ENCODE measurements at places on chromosomes 7 and 10.

GRCh38 chr7:143495851-143496250, 18.2 kb downstream of the TAS2R41 start:
- DNase-seq, result no peak

DNA sequence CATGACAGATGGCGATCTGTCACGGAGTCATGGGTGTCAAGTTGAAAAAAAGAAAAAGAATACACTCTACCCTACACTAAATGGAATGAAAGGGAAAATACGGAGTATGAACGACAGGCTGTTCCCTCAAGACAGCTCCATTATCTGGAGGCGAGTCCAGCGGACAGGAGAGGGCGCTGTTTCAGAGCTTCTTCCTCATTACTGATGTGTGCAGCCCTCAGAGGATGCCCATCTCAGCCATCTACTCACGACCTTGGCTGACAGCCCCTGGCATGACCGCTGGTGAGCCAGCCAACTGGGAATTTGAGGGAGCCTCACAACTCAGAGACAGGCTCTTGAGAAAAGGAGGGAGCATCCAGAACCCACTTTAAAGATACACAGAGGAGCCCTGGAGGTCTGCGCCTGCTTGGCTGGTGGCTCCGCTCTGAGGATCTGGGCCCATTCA, 49.6 kb upstream of the SMNDC1 start:
- peak; percentile 47 for DNase-seq

DNA sequence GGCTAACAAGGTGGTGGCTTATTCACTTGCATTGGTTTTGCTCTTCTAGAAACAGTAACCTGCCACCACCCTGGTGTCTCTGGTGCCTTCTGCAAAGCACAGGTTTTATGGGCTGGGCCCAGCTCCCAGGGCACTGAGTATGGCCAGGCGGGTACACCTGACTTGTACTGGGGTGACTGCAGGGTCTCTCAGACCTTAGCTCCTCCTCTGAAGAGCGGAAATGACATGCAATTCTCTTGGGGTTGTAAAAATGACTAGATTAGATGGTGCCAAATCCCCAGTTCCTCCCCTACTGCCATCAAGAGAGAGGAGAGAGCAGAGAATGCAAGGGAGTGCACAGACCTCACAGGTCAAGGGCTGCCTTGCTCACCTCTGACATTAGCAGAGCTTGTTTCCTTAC, 14.7 kb downstream of the ESYT2 start:
- DNase-seq, result no peak

GRCh38 chr10:50250096-50250854, 1.0 kb downstream of the ASAH2 start:
- no peak for DNase-seq

GRCh38 chr10:26841733-26842317, 18.9 kb downstream of the ABI1 start:
- no peak for DNase-seq

GRCh38 chr7:128666200-128666599, 5.9 kb upstream of the GARIN1A start:
- DNase-seq, result no peak

DNA sequence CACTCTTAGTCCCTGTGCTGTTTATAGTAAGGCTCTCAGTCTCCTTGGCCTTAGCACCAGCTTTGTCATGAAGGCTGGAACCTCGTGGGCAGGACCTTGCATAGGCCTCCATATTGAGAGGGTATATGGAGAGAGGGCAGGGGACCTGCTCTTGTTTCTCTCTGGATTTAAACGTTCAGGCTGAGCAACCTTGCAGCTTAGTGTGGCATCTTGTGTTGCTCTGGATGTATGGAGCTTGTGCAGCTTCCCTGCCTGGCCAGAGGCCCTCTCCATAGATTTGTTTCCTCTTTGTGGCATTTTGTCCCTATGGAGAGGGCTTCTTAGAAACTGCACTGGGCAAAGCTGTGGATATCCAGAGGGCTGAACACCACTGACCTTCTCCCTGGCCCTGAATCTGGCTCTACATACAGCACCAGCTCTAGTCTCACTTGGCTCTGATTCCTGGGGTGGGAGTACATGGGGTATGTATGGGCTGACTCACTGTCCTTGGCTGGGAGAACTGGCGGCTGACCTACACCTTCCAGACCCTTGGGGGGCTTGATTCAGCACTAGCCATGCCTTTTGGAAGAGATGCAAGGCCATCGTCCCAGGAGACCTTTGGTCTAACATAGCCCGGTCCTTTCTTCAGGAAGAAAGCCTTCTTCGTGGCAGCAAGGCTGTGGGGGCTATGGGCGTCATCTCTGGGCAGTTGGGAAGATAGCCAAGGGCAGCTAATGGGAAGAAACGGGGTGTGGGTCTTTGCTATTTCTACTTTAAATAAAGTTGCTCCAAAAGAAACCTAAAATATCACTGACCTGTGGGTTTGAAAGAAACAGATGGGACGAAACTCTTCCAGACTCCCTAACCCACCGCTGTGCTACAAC, 30.5 kb downstream of the ITPRIP start:
- no peak for DNase-seq

GRCh38 chr10:72409167-72409566, 54.4 kb upstream of the DNAJB12 start:
- DNase-seq, result no peak

DNA sequence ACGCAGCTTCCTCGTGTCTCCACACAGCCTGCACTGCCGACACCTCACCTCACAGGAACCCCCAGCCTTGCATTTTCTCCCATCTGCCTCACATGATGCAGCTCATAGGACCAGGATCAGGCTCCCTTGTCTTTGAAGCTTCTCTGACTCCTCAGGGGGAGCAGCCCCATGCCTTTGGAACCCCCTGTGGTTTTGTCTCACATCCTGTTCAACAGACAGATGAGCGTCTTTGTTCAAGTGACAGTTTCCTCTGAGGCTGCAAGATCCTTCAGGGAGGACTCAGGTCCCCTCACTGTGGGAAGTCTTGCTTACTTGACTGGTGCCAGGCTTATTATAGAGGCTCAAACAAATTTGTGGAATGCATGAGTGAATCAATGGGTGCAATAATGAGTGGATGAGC, 667.1 kb downstream of the INHBA start:
- no peak for DNase-seq

GRCh38 chr7:123974326-123974908, 49.4 kb downstream of the SPAM1 start:
- DNase-seq, result no peak

DNA sequence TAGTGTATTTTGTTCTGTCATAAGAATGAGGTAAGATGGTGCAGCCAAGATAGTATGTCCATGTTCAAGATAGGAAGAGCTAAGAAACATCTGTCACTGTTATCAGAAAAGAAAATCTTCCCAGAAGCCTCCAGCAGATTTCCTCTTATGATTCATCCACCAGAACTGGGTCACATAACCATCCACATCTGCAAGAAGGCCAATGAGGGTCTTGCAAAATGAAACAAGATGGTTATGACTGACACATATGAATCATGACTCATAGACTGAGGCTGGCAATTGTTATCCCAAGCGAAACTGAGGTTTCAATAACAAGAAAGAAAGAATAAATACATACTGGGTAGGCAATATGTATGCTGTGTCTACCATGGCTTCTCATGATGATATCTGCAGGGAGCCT, 30.3 kb downstream of the CCNJ start:
- peak; percentile 77 for DNase-seq

GRCh38 chr10:116056445-116057293, 216.3 kb downstream of the GFRA1 start:
- DNase-seq, result no peak

- DNase-seq, result peak; percentile 24
Measured at GRCh38 chr7:98116656-98117461, 10.2 kb downstream of the LMTK2 start.

DNA sequence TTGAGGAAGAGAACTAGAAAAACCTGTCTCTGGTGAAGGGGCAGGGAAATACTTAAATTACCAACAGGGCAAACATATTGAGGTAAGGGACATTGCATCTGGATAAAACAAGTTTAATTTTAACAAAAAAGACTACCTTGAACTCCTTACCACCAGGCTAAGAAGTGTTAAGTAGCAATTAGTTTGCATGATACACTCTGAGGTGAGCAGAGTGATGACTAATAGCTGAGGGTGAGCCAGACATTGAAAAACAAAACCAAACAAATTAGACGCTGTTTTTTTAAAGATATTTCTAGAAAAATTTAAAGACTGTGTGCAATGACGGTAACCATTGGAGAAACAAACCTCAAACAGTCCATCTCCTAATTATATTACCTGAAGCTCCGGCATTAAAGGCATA, 105.9 kb downstream of the ANKRD7 start:
- no peak for DNase-seq

GRCh38 chr10:14605231-14605925, 169.3 kb downstream of the FAM107B start:
- DNase-seq, result peak; percentile 82

DNA sequence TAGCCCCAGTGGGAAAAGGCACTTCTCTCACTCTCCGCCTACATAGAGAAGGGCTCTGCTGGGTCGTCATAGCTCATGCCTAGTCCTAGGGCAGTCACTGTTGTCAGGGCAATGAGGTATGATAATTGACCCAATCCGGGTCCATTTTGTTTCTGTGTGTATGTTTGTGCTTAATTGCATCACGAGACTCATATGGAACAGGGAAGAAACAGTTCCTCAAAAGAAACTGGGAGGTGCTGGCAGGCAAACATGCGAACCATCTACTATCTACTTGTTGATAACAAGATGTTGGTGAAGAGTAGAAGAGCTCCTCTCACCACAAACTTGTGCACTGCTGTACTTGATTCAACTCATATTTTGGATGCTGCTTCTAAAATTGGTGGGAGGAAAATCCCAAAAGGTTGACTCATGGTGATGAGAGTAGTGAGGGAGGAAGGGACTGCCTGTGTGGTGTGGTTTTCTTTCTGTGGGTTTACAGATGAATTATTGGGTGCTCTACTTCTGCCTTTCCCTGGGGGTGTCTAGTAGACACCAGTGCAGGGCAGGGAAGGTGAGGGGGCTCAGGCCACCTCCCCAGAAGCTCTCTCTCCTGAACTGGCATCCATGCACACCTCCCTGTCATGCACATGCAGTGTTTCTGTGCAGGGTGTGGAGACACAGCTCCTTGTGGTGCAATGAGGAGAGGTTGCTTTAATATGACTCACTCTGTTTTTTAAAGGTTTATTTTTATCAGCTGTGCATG, 29.4 kb downstream of the LSMEM1 start:
- DNase-seq, result no peak

DNA sequence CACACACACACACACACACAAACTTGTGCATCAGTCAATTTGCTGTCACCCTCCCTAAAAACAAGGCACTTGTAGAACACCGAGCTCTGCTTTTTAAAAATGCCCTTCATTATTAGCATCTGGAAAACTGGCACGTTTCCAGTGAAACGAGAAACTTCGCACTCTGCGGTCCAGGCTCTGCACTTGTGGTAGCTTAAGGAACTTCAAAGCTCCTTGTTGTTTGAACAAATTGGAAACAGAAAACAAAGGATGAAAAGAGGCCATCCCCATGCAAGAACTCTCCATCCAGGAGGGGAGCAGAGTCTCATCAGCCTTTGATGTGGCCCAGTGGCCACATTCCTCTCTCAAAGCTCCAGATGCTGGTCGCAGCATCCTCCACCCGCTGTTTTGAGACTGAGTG, 105.1 kb downstream of the C10orf90 start:
- DNase-seq, result no peak

GRCh38 chr7:38187794-38188440, 9.9 kb downstream of the STARD3NL start:
- DNase-seq, result no peak

DNA sequence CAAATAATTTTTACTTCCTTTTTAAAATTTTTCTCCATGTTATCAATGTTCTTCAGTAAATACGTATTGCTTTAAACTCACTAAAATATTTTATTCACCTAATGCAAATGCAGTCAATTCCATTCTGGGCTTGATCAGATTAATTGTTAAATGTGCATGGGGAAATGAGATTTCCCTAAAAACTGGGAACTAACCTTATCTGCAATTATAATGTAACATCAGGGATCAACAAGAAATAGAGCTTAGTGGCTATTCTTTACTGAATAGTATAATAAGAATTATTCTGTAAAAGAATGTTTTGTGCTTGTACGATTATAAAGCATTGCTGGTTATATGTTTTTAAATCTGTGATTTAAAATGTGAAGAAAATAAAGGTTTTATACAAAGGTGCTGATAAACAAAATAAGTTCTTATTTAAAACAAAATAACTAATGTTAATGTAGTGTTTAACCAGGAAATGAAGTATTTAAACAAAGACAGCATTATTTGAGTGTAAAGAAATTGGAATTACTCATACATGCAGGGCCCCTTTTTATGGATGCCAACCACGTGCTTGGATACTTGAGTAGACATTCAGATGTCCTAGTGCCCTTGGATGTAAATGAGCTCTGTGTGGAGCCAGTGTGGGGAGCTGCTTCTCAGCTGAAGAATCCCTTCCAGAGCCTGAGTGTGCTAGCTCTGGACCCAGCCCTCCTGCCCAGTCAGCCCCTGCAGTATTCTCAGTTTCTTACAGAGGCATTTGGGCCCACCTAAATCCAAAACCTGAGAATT, 84.2 kb downstream of the REEP3 start:
- no peak for DNase-seq

DNA sequence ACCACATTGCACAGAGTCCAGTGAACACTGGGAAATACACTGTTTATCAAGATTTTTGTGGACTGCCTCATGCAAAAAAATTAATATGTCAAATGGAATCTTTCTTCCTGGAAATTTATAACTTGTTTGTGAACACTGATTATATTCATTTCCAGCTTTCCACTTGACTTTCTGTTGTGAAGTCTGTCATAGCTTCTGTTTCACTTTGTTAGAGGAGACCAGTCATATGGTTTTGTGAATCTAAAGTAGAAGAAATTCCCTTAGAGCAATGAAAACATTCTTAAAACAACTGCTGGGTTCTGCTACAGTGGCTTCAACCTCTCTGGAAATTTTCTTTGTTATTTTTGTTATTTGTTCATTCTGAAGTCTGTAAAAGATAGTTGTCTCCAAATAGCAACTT, 349.5 kb upstream of the NFE2L3 start:
- no peak for DNase-seq

DNA sequence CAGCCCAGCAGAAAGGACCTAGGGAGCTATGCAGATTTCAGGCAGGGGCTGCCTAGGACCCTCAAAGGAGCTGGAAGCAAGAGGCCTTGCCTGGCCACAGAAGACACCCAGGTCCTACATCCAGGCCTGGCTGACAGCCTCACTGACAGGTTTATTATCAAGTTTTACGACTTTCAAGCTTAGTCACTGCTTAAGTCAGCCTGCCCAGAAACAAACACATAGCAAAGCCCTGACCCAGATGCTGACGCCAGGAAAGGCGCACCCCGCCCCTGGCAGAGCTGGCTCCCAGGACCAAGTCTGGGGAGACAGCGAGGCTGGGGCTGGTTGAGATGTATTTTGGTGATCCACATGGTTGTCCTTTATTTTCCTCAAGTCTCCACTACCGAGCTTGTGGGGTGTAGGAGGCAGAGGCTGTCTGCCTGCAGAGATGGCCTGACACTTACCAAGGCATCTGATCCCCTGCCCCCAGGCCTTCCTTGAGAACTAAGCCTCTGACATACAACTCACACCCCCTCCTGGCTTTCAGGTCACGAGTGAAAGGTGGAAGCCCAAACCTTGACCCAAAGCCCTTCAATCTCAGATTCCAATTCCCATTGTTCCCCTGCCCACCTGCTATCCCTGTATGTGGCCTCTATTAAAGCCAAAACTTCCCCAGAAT, 80.7 kb upstream of the EMX2 start:
- DNase-seq, result peak; percentile 81

GRCh38 chr7:43879477-43879876, 10.2 kb upstream of the MRPS24 start:
- DNase-seq, result peak; percentile 70
